ENCODE measurements at places on chromosomes 5 and 9.

GRCh38 chr5:154997746-154998145, 15.8 kb upstream of the KIF4B start:
- DNase-seq, result no peak

DNA sequence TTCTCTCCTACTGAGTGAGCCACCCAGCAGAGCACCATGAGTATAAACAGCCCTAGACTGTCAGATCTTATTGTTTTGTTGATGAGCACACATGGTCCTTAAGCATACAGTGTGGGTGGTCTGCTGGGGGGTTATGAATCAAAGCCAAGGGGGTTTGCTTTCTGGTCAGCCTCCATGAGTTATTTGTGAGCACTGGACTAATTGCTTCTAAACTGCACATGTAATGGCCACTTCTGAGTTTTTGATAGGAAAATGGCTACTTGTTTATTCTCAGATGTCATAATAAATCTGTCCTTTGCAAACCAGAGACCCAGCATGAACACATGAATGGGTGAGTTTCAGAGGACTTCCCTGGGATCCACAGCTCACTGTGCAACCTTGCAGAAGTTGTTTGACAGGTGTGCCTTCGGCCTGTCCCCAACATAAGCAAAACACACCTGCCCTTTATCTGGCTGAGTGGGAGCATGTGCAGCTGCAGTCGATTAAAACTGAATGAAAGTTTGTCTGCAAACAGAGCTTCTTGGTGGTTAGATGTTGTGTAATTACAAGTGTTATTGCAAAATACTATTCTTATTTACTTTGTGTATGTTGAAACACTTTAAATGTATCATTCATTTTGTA, 35.9 kb downstream of the MAMDC2 start:
- no peak for DNase-seq

DNA sequence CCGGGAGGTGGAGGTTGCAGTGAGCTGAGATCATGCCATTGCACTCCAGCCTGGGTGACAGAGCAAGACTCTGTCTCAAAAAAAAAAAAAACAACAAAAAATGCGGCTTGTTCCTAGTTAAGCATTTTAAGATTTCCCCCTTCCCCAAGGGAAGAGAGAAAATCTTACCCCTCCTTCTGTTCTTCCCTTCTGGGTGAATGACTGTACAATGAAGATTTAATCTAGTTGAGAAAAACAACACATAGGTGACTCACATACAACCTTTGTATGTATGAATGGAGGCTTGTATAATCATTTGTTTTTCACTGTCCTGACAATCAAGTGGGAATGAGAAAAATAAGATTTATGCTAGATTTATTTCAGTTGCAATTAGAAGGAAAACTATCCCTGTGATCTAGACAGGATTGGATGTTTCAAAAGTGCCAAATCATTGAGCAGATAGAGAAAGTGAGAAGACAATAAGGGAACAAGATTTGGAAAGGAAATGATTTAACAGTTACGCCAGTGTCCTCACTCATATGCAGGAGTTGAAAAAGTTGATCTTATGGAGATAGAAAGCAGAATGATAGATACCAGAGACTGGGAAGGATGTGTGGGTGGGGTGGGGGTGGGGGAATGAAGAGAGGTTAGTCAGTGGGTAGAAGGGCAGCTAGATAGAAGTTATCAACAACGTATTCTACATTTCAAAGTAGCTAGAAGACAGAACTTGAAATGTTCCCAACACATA, 16.7 kb downstream of the GDA start:
- DNase-seq, result no peak

GRCh38 chr5:73312872-73313510, 135.6 kb downstream of the FOXD1 start:
- no peak for DNase-seq
